GM06990 (cell line): ENCODE measurements at places on chromosomes 7 and 10.

DNA sequence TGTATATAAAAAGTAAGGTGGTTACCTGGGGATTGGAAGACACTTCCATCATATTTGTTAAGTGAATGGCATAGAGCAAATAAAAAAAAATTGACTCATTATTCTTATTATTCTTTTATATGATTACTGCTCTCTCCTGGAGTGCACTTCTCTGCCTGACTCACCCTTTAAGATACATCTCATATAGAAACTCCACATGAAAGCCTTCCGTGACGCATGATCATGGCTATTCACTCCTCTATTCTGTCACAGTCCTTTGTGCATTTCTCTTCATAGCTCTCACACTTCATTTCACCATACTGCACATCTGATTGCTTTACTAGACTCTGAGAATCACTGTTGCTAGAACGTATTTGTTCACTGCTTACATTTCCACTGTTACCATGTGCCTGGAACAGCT is 597.3 kb downstream of the CNTNAP2 start:
- no peak for DNase-seq

DNA sequence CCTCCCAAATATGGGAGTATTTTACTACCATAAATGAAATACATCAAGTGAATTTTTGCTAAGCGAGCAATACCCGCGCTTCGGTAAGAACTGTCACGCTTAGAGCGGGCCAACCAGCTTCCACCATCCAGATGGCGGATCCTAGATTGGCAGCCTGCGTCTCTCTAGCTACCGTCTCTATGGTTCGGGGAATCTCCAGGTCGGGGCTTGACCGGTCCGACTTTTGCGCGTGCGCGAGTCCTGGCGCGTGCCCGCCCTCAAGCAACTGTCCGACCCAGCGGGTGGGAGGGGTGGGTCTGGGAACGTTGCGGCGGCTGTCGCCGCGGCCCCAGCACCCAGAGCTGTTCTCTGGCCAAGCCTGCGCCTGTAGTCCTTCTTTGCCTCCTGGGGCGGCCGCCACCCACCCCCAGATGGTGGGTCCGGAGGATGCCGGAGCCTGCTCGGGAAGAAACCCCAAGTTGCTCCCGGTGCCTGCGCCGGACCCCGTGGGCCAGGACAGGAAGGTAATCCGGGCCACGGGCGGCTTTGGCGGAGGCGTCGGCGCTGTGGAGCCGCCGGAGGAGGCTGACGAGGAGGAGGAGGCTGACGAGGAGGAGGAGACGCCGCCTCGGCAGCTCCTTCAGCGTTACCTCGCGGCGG is at the start of gene TBC1D12:
TSS of gene TBC1D12 (plus strand) at position 338 of the 639 bp plus-strand sequence. CDS start at position 411, 73 bp downstream.
- DNase-seq, result peak; percentile 94

- DNase-seq, result no peak
These were observed 95.0 kb downstream of the DGKB start for GRCh38 chr7:14807507-14807906.

- no peak for DNase-seq
These were observed 9.0 kb downstream of the EIF4H start for GRCh38 chr7:74183142-74183541.

DNA sequence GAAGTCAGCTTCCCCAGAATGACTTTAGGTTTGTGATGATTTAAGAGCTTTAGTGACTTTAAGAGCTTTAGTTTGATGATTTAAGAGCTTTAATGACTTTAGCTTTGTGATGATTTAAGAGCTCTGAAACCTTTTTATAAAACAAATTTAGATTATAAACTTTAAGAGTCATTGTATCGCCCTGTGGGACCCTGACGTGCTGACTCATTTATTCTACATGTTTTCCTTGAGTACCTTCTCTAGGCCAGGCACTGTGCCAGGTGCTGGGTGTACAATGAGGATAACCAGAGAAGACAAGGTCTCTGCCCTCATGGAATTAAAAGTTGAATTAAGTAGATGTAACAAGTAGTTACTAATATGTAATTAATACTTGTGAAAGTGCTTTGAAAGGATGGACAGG is 45.4 kb downstream of the CNNM1 start:
- no peak for DNase-seq

GRCh38 chr10:71631007-71631861 is 88.3 kb downstream of the C10orf105 start:
- no peak for DNase-seq

DNA sequence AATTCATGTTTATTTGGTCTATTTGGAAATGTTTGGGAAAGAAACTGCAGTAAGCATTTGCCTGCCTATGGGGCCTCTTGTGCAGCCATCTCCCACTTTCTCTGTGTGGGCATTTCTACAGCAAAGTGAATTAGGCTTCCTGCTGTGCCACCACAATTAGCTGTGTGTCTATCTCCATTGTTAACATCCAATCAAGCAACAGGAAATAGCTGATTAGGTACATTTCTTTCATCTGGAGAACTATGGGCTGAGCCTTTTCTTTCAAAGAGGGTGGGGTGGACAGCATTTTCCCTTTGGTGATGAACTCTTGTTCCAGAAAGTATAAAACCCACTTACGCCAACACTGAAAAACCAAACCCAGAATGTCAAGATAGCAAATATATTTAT is 640.0 kb downstream of the ACTR3B start:
- no peak for DNase-seq

DNA sequence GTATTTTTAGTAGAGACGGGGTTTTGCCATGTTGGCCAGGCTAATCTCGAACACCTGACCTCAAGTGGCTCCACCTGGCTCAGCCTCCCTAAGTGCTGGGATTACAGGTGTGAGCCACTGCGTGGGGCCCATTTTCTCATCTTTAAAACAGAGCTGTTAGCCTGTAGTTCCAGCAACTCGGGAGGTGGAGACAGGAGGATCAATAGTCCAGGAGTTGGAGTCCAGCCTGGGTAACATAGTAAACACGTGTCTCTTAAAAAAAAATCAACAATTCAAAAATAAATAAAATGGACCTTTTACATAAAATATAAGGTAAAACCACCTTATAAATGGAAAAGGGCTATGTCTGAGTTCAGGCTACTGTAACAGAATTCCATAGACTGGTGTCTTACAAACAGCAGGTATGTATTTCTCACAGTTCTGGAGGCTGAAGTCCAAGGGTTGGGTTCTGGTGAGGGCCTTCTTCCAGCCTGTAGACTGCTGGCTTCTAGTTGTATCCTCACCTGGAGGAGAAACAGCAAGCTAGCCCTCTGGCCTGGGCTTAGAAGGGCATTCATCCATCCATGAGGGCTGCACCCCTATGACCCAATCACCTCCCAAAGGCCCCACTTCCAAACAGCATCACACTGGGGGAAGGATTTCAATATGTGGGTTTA is 7.0 kb upstream of the PVRIG start:
- no peak for DNase-seq

- no peak for DNase-seq
These were observed 19.2 kb upstream of the PDLIM1 start for GRCh38 chr10:95309958-95310357.

DNA sequence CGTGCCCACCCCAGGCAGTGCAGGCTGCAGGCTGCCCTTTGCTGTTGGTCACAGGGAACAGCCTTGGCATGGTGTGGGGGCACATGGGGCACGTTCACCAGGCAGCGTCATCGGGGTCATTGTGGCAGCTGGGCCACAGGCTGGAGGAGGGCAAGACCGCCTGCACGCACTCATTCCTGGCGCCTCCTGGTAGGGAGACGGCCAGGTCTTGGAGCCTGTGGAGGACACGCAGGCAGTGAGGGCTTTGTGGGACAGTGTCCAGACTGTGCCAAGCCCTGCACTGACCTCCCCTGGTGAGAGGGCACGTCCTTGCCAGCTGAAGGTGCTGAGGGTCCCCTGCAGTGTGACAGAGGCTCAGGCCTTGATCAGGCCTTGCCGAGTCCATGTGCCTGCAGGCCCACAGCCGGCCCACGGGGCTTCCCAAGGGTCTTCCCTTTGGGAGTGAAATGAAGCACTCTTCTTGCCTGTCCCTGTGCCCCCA is 76.4 kb downstream of the NKX6-2 start:
- no peak for DNase-seq
